NCI-H2081 treated with DMSO at 0.1 percent for 48 hours (cell line): ENCODE measurements at places on chromosomes 3 and 15.

DNA sequence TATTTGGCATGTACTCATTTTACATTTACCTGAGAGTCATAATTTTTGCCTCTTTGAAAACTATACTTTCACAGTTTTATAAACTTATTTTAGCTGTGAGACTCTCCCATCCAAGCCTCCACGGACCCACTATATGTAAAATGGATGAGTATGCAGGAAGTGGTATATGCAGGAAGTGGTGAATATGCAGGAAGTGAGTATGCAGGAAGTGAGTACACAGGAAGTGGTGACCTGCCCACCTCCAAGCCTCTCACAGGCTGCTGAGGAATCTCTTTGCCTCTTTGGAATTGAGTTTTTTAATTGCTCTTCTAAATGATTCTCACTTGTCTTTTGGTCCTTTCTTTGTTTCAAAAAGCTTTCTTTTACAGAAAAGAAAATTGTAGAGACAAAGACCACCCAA is 85.2 kb downstream of the KBTBD8 start:
- no peak for DNase-seq

DNA sequence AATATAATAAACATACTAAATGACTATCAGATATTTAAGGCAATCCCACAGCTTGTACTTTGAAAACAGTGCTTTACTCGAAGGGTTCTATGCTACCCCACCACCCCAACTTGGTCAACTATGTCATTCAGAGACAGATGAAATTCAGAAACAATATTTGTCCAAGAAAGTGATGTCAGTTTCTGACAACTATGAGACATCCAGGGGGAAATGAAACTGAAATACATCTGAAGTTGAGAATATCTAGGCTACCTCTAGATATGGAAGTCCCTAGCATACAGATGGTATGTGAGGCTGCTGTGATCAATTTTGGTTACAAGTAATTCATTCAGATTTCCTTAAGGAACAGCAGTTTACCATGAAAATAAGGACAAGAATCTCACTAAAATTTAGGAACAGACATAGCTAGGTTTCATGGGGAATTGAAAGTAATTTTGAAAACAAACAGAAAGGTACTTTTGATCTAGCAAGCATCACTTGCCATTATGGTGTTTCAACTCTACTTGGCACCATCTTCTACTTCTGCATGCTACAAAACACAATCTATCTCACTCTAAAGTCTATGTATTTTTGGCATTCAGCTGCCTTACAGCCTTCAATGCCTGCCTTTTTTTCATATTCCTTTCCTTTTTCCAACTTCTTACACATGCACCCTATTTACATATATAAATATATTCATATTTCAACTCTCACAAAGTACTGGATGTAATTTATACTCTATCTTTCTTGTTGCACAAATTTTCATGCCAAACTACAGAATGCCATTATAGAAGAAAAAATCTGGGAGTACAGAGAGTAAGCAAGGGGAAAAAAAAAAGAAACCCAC is 21.7 kb downstream of the ATG3 start:
- DNase-seq: no peak

- no peak for DNase-seq
Observed at GRCh38 chr3:120448756-120449155, 2.0 kb downstream of the FSTL1 start.

GRCh38 chr3:139528924-139529323 is 10.6 kb downstream of the RBP1 start:
- no peak for DNase-seq

DNA sequence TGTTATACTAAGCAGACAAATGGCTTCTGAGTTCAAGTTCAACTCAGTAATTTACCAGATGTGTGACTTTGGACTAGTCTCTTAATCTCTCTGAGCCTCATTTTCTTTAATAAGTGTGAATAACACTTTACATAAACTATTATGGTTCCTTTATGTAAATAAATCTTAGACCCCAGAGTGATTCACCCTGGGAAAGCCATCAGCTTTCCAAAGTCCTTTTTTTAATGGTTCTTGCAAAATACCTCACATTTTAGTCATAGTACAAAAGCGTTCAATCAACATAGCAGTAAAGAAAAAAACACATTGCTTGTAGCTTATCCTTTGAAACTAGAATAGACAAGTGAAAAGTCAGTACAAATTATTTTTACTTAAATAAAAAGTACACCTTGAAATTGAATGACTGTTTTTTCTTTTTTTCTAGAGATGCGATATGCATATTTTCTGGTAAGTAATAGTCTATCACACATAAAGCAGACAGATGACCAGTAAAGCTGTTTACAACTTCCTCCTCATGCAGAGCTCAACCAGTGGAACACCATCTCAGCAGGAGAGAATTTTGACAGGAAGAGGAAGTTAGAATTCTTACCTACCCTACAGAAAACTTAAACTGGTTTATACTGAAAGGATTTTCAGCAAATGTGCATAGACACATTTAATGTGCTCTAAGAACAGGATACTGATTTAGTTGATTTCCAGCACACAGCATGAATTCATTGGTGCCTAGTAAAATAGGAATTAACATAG is 123.0 kb upstream of the AGBL1 start:
- no peak for DNase-seq

DNA sequence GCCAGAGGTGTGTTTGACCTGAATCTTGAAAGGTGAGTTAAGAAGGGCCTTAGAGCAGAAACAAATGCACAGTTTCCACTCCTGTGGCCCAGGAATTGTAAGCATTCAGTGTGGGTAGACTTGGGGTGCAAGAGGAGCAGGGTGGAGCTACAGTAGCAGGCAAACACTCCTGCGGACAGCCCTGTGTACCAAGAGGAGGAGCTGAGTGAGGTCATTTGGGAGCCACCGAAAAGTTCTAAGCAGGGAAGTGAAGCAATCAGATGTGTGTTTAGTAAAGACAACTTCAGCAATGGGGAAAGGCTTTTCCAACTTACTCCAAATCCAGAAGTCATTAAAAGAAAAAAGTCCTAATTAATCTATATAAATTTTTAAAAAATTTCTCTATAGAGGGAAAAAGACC is 99.3 kb downstream of the ARHGEF26 start:
- no peak for DNase-seq

DNA sequence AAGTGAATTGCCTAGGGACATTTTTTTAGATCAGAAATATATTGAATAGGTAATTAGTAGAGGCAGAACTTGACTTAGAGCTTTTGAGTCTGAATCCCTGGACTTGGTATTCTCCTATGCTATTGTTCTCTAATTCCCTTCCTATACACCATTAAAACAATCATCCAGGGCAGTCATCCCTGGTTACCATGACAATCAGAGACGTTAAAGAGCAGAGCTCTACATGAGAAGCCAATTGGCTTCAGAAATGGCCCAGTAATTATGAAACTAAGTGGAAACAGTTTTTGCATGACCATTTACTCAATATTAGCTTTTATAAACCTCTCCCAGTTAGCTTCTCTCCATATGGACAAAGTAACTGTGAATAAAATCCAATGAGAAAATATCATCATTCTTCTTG is 182.1 kb upstream of the TP63 start:
- no peak for DNase-seq

DNA sequence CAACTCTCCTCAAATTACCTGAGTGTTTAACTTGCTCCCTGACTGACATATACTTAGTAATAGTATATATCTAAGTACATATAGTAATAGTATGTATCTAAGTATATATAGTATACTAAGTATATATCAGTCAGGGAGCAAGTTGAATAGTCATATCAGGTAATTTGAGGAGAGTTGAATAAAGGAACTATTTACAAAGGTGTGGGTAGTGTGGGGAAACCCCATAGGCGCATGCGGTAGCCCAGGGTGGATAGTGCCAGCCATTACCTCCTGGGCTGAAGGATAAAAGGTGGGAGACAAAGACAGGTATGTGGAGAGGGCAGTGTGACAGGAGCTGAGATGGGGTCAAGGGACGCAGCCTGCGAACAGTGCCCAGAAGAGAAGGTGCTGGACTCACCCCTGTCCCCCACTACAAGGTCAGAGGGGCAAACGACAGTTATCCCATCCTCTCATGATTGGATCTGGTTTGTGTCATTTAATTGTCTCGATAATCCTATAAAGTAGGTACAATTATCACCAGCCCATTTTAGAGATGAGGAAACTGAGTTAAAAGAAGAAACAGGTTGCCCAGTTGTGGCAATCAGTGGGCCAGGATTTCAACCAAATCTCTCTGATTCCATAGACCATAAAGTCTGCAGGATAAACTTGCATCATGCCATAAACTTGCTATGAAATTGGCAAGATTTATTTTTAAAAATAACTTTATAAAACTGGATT is 34.1 kb upstream of the TPM1 start:
- DNase-seq: no peak
